ENCODE measurements at places on chromosomes 5 and 9. TPM values are rescaled to one million over a fixed set of nuclear protein-coding genes. Genes with fewer than 3 reads are reported as not detected.

DNA sequence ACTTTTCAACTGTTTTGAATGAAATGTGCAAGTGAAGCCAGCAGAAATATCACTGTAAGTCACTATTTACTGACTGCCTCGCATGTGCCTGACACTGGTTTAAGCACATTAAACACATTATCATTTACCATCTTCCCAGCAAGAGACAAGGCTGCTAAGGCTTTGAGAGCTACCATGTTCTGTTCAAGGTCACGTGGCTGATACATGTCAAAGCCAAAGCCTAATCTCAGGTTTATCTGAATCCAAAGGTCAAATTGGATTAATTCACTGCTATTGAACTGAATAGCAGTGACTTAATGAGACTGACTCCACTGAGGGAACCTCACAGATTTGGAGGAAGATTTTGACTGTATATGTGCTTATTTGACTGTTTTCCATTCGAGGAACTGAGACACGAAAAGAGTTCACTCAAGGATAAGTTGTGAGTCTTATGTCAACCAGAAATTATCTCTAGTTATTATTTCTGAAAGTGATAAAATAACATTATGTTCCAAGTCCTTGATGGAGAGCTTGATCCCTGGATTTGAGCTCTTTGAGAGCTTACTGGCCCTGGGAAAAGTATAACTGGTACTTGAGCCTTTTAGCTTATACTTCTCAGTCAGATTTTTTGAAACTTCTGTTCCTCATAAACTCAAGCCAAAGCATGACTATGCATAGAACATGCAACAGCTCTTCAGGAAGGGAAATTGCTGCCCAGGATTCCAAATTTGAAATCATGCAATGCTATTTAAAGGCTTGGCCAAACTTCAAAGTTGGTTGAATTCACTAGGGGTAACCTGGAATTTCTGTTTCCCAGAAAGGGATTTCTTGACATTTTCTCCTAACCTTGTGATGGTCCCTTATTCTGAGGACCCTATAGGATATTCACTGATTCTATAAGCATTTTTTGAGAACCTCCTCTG, 23.4 kb upstream of the ARHGAP26 start:
- H3K4me3 ChIP-seq, result no peak overlapping the region
- peaks cover 4% of the 10 kb centered on the region for H3K27me3 ChIP-seq
- H3K4me1 ChIP-seq, result peaks cover 10% of the 10 kb centered on the region
- H3K36me3 ChIP-seq, result no peaks in the 10 kb centered on the region
- DNase-seq, result no peak

- no peaks in the 10 kb centered on the region for H3K36me3 ChIP-seq
- no peak for DNase-seq
- no peaks in the 10 kb centered on the region for H3K4me1 ChIP-seq
- H3K27ac ChIP-seq, result no peak overlapping the region
- peaks cover 11% of the 10 kb centered on the region for H3K27me3 ChIP-seq
These were observed 26.5 kb upstream of the KIF12 start for GRCh38 chr9:114125476-114126013.

TMEM252 gene
- total RNA-seq, result not detected

PTPRD gene
- not detected for total RNA-seq

Data from activated CD8-positive, alpha-beta T cell treated with anti-CD3 and anti-CD28 coated beads, Interleukin-2, amount 10 ng/mL, durations not matched to agents 7 days and 5 days (primary cell).